ENCODE measurements at places on chromosomes 3 and 15.

DNA sequence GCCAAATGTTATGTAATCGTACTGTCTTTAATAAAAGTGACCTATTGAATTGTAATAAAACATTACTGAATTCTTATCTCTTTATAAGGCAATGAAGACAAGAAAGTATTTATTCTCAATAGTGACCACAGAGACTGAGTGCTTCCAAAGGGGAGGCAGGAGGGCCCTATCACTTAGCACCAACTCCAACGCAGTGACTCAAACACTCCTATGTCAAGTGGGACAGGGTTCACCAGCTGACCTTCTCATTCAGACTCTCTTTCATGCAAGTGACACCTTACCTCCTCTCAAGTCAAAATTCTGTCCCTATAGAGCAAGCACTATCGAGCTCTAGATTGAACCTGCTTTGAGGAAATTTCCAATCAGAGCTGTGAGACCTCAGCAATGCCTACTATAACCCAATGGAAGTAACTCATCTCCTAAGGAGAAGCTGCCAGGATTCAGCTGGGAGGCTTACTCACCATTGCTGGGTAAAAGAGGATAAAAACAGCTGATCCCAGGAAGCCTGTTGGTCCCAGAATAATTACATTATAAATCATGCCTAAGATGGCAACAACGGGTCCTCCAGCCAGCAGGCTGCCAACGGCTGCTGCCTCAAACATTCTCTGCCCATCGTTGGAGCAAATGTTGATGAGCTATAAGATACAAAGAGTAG, 35.6 kb downstream of the ABCC5 start:
- no peak for DNase-seq

GRCh38 chr15:63556736-63557135, 40.5 kb upstream of the FBXL22 start:
- no peak for DNase-seq

GRCh38 chr3:65958216-65958615, 80.5 kb downstream of the MAGI1 start:
- no peak for DNase-seq

- DNase-seq, result no peak
Observed at GRCh38 chr3:10155123-10155472, 9.6 kb upstream of the IRAK2 start.

DNA sequence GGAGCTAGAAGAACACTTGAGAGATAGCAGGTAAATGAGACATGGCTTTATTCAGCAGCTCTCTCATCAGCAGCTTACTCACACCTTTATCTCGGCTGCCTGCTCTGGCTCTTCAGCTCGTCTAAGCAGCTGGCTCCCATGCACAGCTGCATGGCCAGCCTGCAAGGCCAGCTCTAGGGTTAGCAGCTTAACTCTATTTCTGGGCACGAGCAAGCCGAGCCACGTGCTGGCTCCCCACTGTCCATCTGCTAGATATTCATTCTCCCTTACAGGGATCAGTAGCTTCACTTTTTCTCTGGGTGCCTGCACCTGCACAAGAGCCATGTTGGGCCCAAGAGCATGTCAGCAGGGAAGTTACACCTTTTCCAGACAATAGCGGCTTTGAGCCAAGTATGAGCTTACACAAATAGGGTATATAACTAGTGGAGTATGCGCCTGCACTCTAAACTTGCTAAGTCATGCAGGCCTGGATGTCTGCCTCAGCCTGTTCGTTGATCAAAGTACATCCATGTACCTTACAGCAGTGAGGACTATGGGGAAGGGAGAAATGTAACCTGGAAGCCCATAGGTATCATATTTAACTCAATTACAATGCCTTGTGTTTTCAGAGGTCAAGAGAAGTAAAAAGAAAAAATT, 174.9 kb upstream of the SNTN start:
- DNase-seq, result no peak

GRCh38 chr3:17551895-17552294, 190.5 kb downstream of the TBC1D5 start:
- no peak for DNase-seq

- no peak for DNase-seq
Observed at GRCh38 chr3:161600173-161600572, 103.6 kb downstream of the OTOL1 start.

- DNase-seq, result no peak
Observed at GRCh38 chr15:49015896-49016295, 30.4 kb downstream of the SECISBP2L start.

GRCh38 chr3:41198526-41198925, 779 bp upstream of the CTNNB1 start:
- DNase-seq, result no peak

GRCh38 chr3:126881861-126882260, 101.1 kb upstream of the PLXNA1 start:
- DNase-seq, result no peak

DNA sequence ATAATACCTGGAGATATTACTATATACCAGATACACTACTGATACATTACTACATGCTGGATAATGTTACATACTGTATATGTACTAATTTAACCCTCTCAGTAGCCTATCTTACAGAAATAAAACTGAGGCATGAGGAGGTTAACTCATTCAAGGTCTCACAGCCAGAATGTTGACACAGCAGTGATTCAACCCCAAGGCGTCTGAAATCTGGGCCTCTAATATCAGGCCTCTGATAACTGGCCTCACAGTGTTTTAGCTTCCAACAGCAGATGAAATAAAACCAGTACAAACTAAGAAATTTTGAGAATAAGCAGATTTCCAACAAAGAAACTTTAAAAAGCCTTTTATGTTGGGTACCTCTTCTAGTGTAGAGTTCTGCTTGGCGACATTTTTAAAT, 23.4 kb downstream of the DZIP1L start:
- DNase-seq, result no peak

- DNase-seq, result no peak
Observed at GRCh38 chr3:46427916-46428833, 21.1 kb downstream of the CCRL2 start.
